Stimulated activated CD4-positive, alpha-beta T cell treated with anti-CD3 and anti-CD28 coated beads, Interleukin-1b, Interleukin-23, amount 100 ng/mL, for 4 hours (primary cell): ENCODE measurements at places on chromosomes 2 and 18.

- DNase-seq, result no peak
These were observed 86.5 kb downstream of the STK39 start for GRCh38 chr2:168160897-168161296.

DNA sequence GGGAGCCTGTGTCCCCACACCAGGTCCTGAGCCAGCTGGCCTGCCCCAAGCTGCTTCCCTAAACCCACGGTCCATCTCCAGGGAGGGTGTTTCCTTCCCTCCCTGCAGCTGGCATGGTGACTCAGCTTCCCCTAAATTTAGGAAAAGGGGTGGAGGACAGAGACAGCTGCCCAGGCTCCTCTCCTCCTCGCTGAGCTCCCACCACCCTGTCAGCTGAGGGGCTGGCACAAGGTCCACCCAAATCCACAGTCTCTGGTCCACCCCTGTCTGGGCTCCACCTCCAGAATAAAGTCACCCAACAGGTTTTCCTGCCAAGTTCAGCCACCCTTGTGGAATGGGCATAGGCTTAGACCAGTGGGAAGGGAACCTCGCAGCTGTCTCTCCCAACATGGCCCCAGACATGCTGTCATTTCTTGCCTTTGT lies 156.5 kb downstream of the TNS1 start:
- DNase-seq, result no peak

DNA sequence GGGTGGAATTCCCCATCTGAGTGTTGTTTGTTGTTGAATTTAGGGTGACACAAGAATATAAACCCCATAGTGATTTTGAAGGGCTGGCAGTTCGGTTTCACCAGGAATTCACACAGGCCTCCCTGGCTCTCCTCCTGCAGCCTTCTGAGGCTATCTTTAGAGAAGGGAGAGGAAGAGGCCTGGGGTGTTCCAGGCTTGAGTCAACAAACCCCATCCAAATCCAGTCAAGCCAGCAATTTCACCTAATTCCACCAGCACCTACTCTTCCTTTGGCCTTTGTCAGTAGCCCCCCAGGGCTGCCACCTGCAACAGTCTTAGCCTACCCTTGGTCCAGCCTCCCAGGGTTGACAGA lies 32.0 kb downstream of the MARCHF4 start:
- no peak for DNase-seq

DNA sequence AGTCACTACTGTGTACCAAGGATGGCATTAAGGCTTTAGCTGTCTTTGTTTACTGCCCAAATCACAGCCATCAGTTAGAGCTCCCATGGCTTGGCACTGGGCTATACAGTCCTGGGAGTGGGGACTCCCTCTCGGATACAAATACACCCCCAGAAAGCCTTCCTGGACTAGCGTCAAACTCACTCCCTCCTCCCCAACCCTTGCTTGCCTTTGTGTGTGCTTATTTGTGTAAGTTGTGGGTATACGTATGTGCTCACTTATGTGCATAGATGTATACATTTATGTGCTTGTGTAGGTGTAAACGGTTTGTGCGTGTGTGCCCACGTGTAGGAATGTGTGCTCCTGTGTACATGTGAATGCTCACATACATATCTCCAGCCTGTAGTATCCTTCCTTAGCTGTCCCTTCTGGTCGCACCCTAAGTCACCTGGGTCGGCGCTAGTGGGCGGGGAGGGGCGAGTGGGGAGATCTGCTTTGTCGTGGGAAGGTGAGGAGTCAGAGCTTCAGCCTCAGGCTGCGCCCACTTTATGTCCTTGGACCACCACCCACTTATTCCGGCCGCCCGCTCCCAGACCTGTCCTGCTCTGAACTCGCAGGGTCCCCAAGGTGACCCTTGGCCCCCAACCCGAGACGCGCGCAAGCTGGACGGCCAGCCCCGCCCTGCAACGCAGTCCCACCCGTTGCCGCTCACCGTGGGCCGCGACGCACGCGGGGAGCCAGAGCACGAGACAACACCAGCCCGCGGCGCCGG lies 461 bp downstream of the PRADC1 start:
- DNase-seq, result peak; percentile 23

GRCh38 chr2:1088192-1088860 lies 137.7 kb downstream of the SNTG2 start:
- DNase-seq, result no peak

- DNase-seq, result no peak
These were observed 39.1 kb downstream of the VWA3B start for GRCh38 chr2:98126061-98126460.

DNA sequence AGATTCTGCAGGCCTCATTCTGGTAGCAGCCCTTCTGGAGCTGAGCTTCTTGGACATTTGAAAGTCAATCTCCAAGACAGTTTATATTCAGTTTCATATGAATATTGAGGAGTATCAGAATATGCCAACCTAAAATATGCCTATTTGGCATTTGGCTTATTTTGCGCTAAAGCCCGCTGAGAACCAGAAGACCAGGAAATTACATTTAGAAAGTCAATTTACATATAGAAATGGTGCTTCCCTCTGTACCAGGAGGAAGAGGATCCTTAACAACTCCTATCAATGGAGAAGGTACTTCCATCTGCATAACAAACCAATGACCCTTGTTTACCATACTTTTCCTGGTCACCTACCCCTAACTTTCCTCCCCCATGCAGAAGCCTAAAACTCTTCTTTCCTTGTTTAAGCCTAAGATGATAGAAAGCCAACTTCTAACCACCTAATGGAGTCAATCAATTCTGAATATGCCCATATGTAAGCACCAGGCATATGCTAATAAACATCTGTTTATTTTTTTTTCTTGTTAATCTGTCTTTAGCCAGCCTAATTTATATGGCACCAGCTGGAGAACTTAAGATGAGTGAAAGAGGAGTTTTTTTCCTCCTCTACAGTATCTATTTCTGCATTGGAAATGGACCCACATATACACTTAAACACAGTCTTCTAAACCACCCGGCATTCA lies 57.0 kb upstream of the DYNC1I2 start:
- DNase-seq, result no peak

DNA sequence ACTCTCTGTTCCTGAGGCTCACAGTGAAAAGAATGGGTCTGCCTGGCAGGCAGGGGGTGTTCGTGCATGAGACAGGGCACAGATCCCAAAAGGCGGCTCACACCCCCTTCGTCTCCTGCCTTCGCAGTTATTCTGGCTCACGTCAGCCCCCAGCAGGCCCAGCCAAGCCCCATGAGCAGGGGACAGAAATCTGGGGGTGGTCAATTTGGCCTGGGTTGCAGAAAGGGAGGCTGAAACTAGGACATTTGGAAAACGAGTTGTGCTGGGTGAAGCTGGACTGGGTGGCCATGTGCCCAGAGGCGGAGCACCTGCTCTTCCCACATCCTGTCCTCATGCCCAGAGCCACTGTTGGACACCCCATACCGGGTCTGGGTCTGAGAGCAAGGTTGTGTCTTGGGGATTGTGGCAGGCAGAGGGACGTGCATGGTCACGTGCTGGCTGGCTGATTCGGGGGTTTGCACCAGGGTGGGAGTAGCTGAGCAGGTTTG lies 99.0 kb upstream of the MCFD2 start:
- no peak for DNase-seq

DNA sequence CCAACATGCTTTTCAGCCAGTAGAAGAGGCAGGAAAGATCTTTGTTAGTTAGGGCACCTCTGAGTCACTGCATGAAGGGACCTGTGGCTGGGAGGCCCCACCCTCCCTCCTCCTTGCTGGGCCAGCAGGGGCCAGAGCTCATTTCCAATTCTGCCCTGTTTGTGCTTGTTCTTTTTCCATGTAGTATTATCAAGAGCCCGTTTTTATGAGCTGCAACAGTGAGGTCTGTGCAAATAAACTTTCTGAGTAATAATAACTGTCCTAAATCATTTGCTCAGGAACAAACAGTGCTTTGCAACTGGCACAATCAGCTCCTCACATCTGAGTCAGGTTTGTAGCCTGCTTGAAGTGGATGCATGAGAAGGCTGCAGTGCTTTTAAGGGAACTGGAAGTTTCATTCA lies 128.0 kb downstream of the ARL4C start:
- DNase-seq, result peak; percentile 26

GRCh38 chr18:35624146-35624545 lies 42.6 kb downstream of the GALNT1 start:
- no peak for DNase-seq

DNA sequence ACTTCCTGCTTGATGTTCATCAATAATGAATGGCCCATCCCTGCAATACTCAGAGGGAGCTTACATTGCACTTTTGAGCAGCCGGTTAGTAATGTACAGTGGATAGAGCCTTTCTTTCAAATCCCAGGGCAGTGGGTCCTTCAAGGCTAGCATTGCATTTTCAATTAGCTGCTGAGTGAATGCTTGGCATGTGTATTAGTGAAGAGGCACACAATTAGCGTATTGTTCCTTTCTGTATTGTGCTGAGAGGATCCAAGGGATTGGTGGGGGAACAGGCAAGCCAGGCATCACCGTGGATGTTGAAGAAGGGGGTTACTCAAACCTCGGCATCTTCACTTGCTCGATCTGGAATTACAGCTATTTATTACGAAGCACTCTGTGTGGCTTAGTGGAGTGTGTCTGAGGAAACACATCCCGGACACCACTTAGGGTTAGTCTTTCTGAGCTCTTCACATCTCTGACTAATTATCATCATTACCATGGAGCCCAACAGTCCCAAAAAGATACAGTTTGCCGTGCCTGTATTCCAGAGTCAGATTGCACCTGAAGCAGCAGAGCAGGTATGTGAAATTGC lies at the start of gene PPP1R1C:
Gene PPP1R1C (plus strand): TSS at position 222 of the 574 bp plus-strand sequence. CDS start 258 bp downstream, at position 480.
- DNase-seq, result no peak

DNA sequence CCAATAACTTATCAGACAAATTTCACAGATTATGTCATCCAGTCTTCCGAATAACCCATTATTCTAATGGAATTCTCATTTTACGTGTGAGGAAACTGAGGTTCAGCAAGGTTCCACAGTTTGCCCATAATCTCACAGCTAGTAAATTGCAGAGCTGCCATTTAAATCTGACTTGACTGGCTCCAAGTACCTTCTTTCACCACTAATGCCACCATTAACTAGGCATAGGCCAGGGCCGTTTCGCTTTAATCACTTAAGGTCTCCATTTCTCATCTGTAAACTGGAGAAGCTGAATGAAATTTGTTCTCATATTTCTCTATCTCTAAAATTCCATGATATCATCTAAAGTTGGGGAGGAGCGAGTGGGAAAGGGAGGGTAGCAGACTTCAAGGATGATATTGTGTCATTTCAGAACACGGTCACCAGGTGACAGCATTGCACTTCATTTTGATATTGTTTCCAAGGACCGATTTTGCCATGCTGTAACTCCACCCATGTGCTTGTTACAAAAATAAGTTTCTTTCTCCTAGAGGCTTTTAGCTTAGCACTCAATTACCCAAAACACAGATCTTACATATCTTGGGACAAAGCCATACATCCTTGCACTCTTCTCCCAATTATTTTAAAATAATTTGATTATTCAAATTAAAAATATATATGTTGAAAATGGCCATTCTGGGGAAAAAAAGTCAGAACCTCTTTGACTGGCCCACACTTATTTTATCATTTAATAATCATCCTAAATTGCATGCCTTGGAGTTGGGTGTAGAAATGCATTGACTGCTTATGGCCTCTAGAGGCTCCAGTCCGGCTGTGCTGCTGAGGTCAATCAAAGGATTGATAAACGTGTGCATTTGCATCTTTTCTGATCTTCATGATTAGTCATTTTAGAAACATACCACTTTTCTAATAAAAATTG lies 123.8 kb downstream of the AKAIN1 start:
- no peak for DNase-seq

- DNase-seq, result no peak
These were observed 41.7 kb upstream of the MALL start for GRCh38 chr2:110157153-110157793.

GRCh38 chr2:162711832-162712540 lies 126.6 kb downstream of the KCNH7 start:
- no peak for DNase-seq

- no peak for DNase-seq
These were observed 178.5 kb downstream of the PDE1A start for GRCh38 chr2:182248362-182248761.

DNA sequence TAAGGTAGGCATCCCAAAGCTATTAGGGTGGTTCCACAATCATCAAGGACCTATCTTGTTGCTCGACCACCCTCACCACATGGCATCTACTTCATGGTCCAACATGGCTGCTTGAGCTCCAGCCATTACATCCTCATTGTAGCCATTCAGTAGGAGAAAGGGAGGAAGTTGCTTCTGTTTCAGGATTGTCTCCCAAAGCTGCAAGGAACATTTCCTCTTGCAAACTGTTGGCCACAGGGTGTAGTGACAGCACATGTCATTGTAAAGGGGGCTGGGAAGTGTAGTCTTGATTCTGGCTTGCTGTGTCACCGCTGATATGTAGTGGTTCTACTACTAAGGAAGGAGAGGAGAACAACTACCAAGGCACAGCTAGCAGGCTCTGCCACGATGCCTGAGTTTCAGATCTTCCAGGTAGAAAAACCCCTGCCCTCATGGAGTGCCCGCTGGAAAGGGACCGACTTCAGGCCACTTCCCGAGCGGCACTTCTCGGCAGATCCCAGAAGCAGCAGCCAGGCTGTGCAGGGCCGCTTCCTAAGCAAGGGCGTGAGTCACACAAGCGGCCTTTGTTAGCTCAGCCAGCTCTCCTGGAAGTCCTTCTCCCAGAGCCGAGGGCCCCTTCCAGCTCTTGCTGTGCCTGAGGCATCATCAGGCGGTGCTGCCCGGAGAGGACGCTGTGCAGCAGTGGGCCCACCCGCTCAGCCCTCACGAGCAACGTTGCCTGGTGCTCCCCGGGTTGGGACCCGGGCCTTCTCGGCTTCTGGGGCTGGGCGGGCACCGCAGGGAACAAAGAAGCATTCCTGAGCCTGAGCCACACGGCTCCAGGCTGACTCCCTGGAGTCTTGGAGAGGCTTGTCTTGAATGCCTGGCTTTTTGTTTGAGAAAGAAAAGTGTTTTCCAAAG lies 58.2 kb downstream of the HS6ST1 start:
- DNase-seq, result no peak

DNA sequence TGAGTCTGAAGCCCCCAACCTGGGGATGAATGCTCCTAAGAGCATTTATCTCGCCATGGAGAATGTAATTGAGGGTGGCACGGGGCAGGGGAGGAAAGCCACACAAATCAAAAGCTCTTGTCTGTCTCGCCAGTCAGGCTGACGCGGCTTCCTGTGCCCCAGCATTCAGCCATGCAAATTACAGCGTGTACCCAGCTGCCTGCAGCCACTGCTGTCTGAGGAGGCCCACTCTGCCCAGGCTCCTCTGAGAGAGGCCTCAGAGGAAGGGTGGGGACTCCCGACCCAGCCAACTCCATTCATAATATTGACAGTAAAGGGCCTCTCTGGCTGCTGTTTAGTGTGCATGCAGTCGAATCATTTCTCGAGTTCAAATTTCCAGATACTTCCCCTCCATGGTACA lies 22.0 kb downstream of the SMAD7 start:
- peak; percentile 50 for DNase-seq

DNA sequence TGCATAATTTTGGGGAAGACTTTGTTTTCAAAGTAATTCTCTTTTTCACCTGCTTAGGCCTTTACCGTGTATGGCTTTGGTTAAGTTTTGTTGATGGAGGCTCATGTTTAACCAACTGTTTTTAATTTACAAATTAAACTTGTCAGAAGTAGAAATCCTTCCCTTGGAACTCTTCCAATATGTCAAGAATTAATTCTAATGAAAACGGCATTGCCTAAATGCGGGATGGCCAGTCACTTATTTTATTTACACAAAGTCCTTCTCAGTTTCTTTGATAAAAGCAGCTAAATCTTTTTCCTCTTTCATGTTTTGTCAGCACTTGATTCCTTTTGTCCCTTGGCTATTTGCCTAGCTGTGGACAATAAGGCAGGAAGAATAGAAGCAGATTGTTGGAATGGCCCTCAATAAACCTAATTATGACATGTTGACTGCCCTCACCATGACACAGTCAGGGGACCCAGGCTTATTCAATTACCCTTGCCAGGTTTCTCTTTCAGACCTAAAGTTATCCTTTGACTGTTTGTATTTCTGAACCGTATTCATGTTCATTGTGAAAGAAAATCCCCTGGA lies 26.3 kb downstream of the PAX3 start:
- no peak for DNase-seq

- DNase-seq, result no peak
These were observed 119.6 kb downstream of the MBP start for GRCh38 chr18:77012806-77013541.
